ENCODE measurements at places on chromosomes 2 and 18.

DNA sequence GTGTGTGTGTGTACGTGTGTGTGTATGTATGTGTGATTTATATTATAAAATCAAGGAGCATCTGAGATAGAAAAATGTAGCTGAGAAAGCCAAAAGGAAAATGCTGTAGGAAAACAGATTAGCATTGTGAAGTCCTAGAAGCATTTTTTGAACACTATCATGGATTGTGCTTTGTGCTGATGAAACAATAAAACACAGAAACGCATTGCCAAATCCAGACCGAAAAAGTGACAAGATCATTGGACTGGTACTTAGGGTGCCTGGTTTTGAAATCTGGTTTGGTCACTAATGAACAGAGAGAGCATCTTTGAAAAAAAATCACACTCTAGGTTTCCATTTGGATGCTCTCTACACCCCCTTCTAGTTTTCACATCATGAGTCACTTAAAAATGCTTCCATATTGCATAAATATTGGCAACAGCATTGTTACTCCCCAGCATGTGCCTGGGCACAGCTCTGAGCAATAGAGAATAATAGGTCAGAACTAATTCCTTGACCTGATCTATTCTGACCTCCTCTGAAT lies 214.6 kb upstream of the LRRTM1 start:
- no peak overlapping the region for H3K27ac ChIP-seq
- no peaks in the 10 kb centered on the region for H3K36me3 ChIP-seq
- no peak overlapping the region for H3K4me3 ChIP-seq
- H3K4me1 ChIP-seq = no peaks in the 10 kb centered on the region
- DNase-seq = no peak

GRCh38 chr2:151241224-151241623 lies 20.4 kb downstream of the RBM43 start:
- no peaks in the 10 kb centered on the region for H3K36me3 ChIP-seq
- no peaks in the 10 kb centered on the region for H3K4me1 ChIP-seq
- H3K27ac ChIP-seq = no peak overlapping the region
- H3K4me3 ChIP-seq = no peak overlapping the region

DNA sequence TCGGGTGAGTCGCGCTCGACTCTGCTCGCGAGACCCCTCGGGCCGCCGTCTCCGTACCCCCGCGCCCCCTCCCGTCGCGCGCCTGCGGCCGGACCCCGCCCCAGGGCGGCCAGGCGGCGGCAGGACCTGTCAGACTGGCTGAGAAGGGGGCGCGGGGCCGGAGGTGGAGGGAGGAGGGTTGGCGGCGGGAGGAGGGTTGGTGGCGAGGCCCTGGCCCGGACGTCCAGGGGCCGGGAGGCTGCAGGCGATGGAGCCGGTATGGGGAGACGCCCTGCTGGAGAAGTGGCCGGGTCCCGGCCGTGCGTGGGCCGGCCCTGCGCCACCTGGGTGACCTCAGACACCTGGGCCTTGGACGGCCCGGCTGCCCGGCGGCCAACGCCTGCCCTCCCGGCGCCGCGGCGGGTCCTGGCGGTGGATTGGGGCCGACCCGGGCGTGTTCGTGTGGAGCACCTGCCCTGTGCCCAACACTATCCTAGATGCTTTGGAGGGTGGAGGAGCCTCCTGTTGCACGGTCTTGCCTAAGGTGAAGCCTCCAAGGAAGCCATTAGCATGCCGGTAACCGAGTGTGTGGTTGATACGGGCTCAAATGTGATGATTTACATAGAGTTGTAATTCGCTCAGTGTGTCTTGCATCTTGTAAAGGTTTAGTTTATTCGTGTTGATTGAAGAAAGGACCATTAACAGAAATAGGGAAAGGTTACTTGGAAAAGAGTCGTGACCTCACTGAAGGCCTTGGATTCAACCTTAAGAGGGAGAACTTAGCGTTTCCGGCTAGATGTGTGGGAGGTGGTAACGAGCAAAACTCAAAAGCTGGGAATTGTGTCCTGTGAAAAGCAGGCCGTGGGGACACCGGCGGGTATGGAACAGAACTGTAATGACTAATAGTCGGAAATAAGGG lies 550 bp downstream of the MYL12B start:
- no peak for DNase-seq
- peak overlapping the region; percentile 98 for H3K4me3 ChIP-seq
- peaks cover 12% of the 10 kb centered on the region for H3K36me3 ChIP-seq
- H3K4me1 ChIP-seq = peaks cover 68% of the 10 kb centered on the region
- no peaks in the 10 kb centered on the region for H3K27me3 ChIP-seq

- no peaks in the 10 kb centered on the region for H3K36me3 ChIP-seq
- H3K27ac ChIP-seq = no peak overlapping the region
- H3K4me3 ChIP-seq = no peak overlapping the region
- H3K4me1 ChIP-seq = no peaks in the 10 kb centered on the region
- DNase-seq = no peak
Measured at GRCh38 chr2:74603282-74604000, 44.7 kb downstream of the M1AP start.

GRCh38 chr18:78242254-78242643 lies 737.4 kb upstream of the SALL3 start:
- peak; percentile 42 for DNase-seq
- no peaks in the 10 kb centered on the region for H3K27me3 ChIP-seq
- no peaks in the 10 kb centered on the region for H3K36me3 ChIP-seq
- no peaks in the 10 kb centered on the region for H3K4me1 ChIP-seq

DNA sequence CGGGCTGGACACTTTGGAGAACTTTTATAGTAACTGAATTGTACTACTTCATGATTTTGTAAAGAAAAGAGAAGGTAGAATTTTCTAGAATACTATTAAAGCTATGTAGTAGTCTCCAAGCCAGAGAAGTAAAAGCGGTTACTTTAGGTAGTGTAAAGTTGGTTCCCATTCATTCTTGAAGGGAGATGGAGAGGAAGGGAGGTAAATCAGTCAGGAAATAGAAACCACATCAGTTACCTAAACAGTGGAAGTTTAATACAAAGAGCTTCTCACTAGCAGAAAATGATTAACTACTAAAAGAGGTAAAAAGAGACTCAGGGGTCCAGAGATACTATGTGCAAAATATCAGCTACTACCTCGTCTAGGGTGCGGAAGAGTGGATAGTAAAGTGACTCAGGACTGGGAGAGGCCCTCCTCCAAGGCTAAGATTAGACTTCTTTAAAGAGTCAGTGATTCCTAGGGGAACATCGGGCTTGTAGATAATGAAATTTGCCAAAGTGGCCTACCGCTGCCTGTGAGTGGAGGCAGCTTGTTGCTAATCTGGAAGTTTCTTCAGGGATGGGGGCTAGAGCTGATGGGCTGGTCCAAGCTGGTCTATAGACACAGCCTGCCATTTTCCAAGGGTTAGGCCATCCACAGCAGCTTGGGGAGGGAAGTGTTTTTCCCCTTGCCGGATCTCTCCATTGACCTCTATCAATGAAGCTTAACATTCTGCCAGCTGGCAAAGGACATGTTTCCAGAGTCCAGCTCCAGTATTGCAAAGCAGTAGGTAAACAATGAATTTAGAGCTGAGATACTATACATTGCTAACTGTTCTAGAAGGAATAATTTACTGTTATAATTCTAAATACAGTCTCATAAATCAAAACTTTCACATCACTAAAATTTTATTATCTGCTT lies 246.4 kb upstream of the BOD1L2 start:
- H3K4me1 ChIP-seq = peaks cover 5% of the 10 kb centered on the region
- H3K4me3 ChIP-seq = no peak overlapping the region
- peak overlapping the region; percentile 8 for H3K27ac ChIP-seq
- no peak for DNase-seq
- H3K36me3 ChIP-seq = no peaks in the 10 kb centered on the region

- DNase-seq = no peak
- no peaks in the 10 kb centered on the region for H3K4me1 ChIP-seq
- H3K27me3 ChIP-seq = no peaks in the 10 kb centered on the region
- H3K4me3 ChIP-seq = no peak overlapping the region
- H3K36me3 ChIP-seq = no peaks in the 10 kb centered on the region
Measured at GRCh38 chr18:59148192-59148591, 8.5 kb downstream of the SEC11C start.

DNA sequence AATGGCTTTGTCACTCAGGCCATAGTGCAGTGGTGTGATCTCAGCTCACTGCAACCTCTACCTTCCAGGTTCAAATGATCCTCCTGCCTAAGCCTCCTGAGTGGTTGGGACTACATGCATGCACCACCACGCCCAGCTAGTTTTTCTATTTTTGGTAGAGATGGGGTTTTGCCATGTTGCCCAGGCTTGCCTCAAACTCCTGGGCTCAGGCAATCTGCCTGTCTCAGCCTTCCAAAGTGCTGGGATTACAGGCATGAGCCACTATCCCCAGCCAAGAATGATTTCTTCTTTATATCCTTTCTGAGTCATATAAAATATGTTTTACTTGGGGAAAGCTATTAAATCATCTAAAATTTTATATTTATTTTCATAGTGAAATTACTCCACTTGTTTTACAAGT lies 61.3 kb downstream of the CYBRD1 start:
- H3K36me3 ChIP-seq = no peaks in the 10 kb centered on the region
- H3K27me3 ChIP-seq = no peaks in the 10 kb centered on the region
- H3K27ac ChIP-seq = no peak overlapping the region
- H3K4me3 ChIP-seq = no peak overlapping the region

- no peaks in the 10 kb centered on the region for H3K36me3 ChIP-seq
- H3K4me1 ChIP-seq = peaks cover 36% of the 10 kb centered on the region
- H3K4me3 ChIP-seq = peak overlapping the region; percentile 90
- no peaks in the 10 kb centered on the region for H3K27me3 ChIP-seq
- H3K27ac ChIP-seq = peak overlapping the region; percentile 97
- peak; percentile 74 for DNase-seq
Measured at GRCh38 chr2:85537600-85538506, 1.1 kb upstream of the MAT2A start.

DNA sequence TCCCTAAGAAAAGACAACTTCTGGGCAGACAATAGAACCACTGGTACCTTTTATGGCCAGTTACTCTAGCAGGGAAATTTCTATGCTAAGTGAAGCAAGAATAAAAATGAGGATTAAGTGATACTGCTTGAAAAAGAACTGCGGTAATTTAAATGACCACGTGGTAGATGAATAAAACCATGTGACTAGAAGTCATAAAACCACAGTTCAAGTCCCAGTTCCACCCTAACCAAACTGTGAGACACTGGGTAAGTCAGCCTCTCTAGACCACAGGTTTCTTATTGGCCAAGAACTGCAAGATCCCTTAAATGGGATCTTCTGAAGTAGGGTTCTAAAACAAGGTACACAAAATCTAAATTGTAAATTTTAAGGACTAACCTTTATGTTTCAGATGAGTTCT lies 12.7 kb downstream of the TMEM237 start:
- peaks cover 6% of the 10 kb centered on the region for H3K36me3 ChIP-seq
- no peaks in the 10 kb centered on the region for H3K27me3 ChIP-seq
- H3K4me1 ChIP-seq = no peaks in the 10 kb centered on the region
- no peak overlapping the region for H3K4me3 ChIP-seq

GRCh38 chr2:86011449-86011941 lies 94.2 kb downstream of the POLR1A start:
- H3K36me3 ChIP-seq = no peaks in the 10 kb centered on the region
- H3K27ac ChIP-seq = no peak overlapping the region
- no peak for DNase-seq
- no peaks in the 10 kb centered on the region for H3K27me3 ChIP-seq
- no peaks in the 10 kb centered on the region for H3K4me1 ChIP-seq
- no peak overlapping the region for H3K4me3 ChIP-seq

- H3K27ac ChIP-seq = no peak overlapping the region
- no peaks in the 10 kb centered on the region for H3K27me3 ChIP-seq
- no peaks in the 10 kb centered on the region for H3K4me1 ChIP-seq
- no peaks in the 10 kb centered on the region for H3K36me3 ChIP-seq
- DNase-seq = no peak
- H3K4me3 ChIP-seq = no peak overlapping the region
Measured at GRCh38 chr2:223222397-223222796, 170.4 kb downstream of the KCNE4 start.

DNA sequence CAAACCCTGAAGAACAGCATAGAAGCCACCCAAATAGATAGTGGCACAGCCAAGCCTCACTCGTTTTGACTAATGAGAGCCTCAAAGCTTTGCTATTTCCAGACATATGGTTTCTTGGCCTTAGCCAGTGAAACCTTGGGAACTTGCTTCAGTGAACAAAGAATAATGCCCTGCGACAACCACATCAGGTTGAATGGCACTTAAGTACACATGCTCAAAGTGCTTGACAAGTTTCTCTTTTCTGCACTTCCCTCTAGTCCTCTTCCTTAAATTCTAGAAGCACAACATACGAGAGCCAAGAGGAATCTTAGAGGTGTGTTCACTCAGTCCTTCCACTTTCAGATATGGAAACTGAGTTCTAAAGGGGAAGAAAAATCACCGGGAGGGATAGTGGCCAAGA lies 258.3 kb downstream of the HAUS1 start:
- no peaks in the 10 kb centered on the region for H3K27me3 ChIP-seq
- no peak for DNase-seq
- no peaks in the 10 kb centered on the region for H3K36me3 ChIP-seq
- H3K4me1 ChIP-seq = no peaks in the 10 kb centered on the region
- no peak overlapping the region for H3K4me3 ChIP-seq

DNA sequence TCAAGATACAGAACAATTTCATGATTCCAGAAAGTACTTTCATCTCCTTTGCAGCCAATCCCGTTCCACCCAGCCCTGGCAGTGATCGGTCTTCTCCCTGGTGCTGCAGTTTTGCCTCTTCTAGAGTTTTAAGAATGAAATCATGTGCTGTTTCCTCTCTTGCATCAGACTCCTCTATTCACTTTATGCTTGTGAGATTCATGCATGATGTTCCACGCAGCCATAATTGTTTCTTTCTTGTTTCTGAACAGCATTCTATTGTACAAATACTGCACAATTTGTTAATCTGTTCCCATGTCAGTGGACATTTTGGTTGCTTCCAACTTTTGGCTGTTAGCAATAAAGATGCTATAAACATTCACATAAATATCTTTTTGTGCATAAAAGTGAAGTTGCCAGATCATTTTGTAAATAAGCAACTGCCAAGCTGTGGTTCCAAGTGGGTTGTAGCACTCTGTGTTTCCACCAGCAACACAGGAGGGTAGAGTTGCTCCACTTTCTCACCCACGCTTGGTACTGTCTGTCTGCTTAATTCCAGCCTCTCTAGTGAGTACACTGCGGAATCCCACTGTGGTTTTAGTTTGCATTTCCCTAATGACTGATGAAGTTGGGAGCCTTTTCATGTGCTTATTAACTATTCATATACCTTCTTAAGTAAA lies 104.5 kb downstream of the TWIST2 start:
- no peak overlapping the region for H3K4me3 ChIP-seq
- H3K36me3 ChIP-seq = no peaks in the 10 kb centered on the region
- no peak for DNase-seq
- H3K27ac ChIP-seq = no peak overlapping the region

- peak overlapping the region; percentile 95 for H3K27ac ChIP-seq
- H3K36me3 ChIP-seq = no peaks in the 10 kb centered on the region
- peak overlapping the region; percentile 84 for H3K4me3 ChIP-seq
- no peaks in the 10 kb centered on the region for H3K27me3 ChIP-seq
- no peak for DNase-seq
- peaks cover 26% of the 10 kb centered on the region for H3K4me1 ChIP-seq
Measured at GRCh38 chr18:23453680-23454058, 582 bp downstream of the RIOK3 start.

Data from gastrocnemius medialis (tissue), 4 donors.